Mesenteric fat pad (tissue), 1 donor: ENCODE measurements at places on chromosomes 5 and 9. TPM values are rescaled to one million over a fixed set of nuclear protein-coding genes. Genes with fewer than 3 reads are reported as not detected.

DNA sequence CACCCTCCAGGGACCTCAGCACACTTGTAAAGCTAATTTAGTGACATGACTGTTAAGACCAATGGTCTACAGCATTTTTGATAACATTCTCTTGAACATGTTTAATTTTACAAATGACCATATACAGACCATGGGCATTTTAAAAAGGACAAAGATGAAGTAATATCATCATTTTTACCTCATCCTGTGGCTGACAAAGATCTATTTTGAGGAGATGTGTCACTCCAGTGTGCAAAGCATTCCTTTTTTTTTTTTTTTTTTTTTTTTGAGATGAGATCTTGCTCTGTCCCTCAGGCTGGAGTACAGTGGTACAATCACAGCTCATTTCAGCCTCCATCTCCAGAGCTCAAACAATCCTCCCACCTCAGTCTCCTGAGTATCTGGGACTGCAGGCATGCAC is 118.2 kb upstream of the TBC1D2 start:
- no peak for DNase-seq

The ROR2 gene
- total RNA-seq, result 9.5 TPM

The PSMD5 gene
- total RNA-seq, result 54.6 TPM

GRCh38 chr5:163571744-163572143 is 66.3 kb downstream of the MAT2B start:
- no peak for DNase-seq

The PCDHGB5 gene
- total RNA-seq, result 5.9 TPM

The NRARP gene
- 16.3 TPM for total RNA-seq

The FOXI1 gene
- total RNA-seq, result not detected

The APC gene
- 39.8 TPM for total RNA-seq
